ENCODE measurements at places on chromosomes 12 and 14. TPM values are rescaled to one million over a fixed set of nuclear protein-coding genes. Genes with fewer than 3 reads are reported as not detected.
A peak's percentile ranks its signal among the peaks of the same experiment; 100 is the strongest.

GRCh38 chr12:9648701-9649531 lies 20.6 kb upstream of the CLEC2D start:
- no peak for DNase-seq

DNA sequence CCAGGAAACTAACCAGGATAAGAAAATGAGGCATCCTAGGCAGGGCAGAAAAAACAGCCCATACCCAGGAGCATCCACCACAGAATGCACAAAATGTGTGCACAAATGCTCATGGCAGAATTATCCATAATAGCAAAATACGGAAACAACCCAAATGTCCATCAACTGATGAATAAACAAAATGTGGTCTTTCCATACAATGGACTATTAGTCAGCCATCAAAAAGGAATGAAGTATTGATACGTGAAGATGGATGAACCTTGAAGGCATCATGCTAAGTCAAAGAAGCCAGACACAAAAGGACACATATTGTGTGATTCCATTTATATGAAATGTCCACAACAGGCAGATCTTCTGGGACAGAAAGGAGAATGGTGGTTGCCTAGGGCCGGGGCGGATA lies 19.1 kb downstream of the HRK start:
- DNase-seq, result no peak

SERPINA1 gene
- total RNA-seq, result 0.18 TPM

DNA sequence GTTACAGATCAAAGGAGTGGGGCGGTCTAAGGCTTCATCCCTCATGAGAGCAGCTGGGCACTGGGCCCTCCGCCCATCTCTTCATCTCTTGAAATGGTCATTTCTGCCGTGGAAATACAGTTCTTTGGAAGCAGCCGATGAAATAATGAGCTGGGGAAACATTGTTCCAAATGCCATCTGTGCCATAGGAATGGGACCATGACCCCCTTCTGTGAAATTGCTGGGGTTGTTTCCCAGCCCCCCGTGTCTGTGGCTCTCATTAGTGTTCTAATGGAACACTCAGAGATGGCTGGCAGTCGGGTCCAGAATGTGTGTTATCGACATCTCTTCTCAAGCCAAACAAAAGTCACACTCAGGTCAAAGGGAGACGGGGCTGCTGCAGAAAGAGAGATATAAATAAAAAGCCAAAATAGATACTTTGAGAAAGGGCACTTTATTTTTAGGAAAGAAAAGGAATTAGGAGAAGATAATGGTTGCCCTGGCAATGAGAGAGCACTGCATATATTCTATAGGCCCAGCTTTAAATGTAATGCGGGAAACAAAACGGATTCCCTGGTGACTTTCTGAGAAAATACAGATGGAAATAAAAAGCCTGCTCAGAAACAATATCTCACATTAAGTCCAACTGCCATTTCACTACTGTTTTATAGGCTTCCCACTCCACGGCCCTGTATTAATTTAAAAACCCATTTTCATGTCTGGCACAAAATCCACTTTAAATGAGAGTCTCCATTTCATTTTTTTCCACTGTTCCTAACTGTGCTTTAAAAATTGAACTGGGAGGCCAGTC lies 107.1 kb downstream of the TTC8 start:
- no peak for DNase-seq

SMARCD1 gene
- total RNA-seq, result 182 TPM

HHIPL1 gene
- 3.4 TPM for total RNA-seq

DNA sequence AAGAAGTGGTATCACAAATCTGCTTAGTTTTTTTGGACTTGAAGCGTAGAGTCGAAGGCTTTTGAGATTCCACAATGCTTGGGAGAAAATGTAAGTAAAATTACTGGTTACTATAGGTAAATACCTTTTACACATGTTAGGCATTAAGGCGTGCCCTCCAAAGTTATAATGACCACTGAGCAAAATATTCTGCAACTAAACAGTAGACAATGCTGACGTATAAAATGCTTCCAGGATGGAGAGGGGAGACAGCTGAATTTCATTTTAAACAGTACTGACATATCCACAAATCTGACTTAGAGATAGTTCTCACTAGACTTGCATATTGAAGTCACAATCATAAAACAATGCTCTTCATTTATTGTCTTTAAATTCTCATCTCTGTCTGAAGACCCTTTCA lies 144.5 kb upstream of the DCN start:
- DNase-seq, result no peak

- DNase-seq, result no peak
Observed at GRCh38 chr14:75831455-75831854, 150.3 kb downstream of the TGFB3 start.

OTOGL gene
- 0.31 TPM for total RNA-seq

DNA sequence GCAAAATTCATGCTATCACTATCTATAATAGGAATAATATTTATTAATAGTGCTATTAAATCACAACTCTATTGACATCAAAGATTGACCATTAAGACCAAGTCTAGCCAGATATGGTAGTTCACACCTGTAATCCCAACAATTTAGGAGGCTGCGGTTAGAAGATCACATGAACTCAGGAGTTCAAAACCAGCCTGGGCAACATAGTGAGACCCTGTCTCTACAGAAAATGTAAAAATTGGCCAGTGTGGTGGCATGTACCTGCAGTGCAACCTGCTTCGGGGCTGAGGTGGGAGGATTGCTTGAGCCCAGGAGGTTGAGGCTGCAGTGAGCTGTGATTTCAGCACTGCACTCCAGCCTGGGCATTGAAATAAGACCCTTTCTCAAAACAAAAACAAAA lies 11.0 kb downstream of the VEZT start:
- no peak for DNase-seq

DNA sequence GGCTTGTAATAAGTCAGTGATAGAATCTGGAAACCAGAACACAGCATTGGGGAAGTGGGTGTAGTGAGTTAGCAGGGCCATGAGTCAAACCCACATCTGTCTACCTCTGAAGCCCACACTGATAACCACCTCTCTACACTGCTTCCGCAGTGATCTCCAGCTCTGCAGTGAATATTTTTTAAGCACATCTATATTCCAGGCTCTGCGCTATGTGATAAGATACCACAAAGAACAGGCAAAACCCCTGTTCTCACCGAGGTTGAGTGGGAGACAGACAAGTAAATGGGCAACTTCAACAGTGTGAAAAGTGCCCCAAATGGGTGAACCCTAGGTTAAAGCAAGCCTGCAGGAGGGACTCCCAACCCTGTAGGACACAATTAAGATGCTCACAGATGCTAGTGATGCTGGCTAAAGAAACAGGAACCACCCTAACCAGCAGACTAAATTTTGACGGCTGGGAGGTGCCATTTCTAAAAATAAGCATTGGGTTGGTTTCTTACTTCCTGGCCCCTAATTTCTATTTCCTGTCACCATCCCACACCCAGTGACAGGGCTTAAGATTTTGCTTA lies 375.0 kb downstream of the DPF3 start:
- no peak for DNase-seq

GRCh38 chr12:98741556-98742265 lies 96.6 kb downstream of the APAF1 start:
- DNase-seq, result peak; percentile 52

POMT2 gene
- 17.7 TPM for total RNA-seq

GRCh38 chr12:121167232-121167820 lies 34.6 kb downstream of the P2RX7 start:
- no peak for DNase-seq

- no peak for DNase-seq
Observed at GRCh38 chr14:71267691-71268090, 360.4 kb downstream of the PCNX1 start.

GRCh38 chr14:63777024-63777423 lies 49.2 kb upstream of the SGPP1 start:
- DNase-seq, result no peak

LRTM2 gene
- 0.42 TPM for total RNA-seq

PDE3A gene
- 0.22 TPM for total RNA-seq

- DNase-seq, result no peak
Observed at GRCh38 chr12:56551070-56551469, 29.4 kb downstream of the RBMS2 start.

GRCh38 chr14:49977126-49977841 lies 84.4 kb downstream of the ARF6 start:
- no peak for DNase-seq

- no peak for DNase-seq
Observed at GRCh38 chr14:93073910-93074769, 41.6 kb downstream of the ITPK1 start.

DNA sequence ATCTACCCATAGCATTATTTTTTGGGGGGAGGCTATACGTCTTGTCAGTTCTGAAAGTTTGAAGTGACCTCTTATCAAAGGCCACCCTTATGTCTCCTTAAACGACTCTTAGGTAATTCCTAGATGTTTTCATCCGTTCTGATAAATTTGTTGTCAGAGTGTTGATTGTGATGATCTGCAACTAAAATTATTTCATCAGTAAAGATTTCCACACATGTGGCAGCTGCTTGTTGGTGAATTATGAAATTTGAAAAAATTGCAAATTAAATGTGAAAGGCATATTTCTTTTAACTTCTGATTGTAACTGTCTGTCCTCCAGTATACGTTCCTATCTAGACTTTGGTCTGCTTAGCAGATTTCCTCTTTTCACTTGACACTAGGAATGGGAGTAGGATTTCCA lies 1.4 kb downstream of the ADIPOR2 start:
- no peak for DNase-seq

C1S gene
- 4.8 TPM for total RNA-seq

- no peak for DNase-seq
Observed at GRCh38 chr12:43407816-43408645, 144.0 kb downstream of the ADAMTS20 start.

DNA sequence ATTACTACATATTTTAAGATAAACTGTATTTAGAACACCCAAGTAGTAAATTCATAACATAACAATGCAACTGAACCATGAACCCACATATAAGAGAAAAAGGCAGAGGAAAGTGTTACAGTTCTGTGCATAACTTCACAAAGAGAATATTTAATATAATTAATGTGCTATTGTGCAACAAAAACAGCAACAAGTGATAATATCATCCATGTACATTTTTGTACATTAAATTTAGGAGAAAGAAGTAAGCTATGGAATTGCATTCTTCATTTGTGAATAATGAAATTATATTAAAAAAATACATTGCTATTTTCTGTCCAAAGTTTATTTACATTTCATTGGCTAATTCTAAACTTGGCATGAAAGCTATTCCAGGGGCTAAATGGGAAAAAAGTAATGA lies 72.6 kb downstream of the PLEKHG7 start:
- DNase-seq, result no peak

CYP46A1 gene
- 0.04 TPM for total RNA-seq

DNA sequence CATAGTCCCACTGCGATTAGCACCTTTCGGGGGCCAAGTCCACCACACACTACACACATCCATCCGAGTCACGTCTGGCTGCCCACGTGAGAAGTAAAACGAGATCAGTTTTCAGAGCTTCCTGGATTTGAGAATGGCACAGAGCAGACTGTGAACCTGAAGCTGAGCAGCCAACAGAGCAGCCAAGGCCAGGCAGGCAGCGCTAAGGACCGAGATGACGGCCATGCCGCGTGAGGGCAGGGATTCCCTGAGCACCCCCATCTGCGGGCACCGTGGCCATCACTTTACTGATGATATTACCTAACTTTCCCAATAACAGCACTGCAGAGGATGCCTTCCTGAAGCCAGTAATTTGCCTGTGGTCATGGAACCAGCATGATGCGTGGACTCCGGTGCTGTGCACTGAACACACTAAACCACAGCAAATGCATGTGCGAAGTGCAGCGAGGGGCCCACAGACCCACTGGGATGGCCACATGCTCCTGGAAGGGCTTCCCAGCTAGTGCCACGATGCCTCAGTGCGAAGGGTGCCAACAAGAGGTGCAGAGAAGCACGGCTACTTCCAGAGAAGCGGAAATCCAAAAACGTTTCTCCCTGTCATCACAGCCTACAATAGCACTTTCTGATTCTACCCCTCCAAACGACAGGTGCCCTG lies 56.0 kb downstream of the RNF34 start:
- peak; percentile 28 for DNase-seq

- DNase-seq, result peak; percentile 71
Observed at GRCh38 chr12:111430433-111431353, 25.0 kb downstream of the SH2B3 start.

TPCN1 gene
- 19.2 TPM for total RNA-seq

- DNase-seq, result peak; percentile 16
Observed at GRCh38 chr14:47366006-47366405, 309.4 kb downstream of the MDGA2 start.

USP44 gene
- total RNA-seq, result 142 TPM

- DNase-seq, result no peak
Observed at GRCh38 chr12:52513736-52514135, 6.5 kb downstream of the KRT5 start.

GRCh38 chr14:103109535-103110441 lies 13.5 kb upstream of the TNFAIP2 start:
- DNase-seq, result peak; percentile 86

CELA1 gene
- not detected for total RNA-seq

Data from H7 (cell line).